ENCODE measurements at places on chromosomes 3 and 15.
A peak's percentile ranks its signal among the peaks of the same experiment; 100 is the strongest.

GRCh38 chr3:149971403-149972075 lies 844 bp upstream of the PFN2 start:
- DNase-seq: peak; percentile 29

DNA sequence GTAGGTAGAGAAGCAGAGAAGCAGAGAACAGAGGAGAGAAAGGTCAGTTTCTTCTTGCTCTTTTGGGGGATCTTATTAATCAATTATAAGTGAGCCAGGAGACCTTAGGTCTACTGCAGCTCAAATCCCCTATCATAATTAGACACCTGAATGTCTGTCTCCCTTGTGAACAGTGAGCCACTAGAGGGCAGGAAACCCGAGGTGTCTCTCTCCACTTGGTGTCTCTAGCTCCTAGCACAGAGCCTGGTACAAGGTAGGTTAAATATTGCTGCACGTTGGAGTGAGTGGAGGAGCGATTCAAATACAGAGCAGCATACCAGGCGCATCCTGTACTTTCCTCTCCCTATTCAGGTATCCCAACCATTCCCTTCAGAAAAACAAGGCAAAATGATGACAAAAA lies 2.0 kb upstream of the ST8SIA2 start:
- peak; percentile 4 for DNase-seq

DNA sequence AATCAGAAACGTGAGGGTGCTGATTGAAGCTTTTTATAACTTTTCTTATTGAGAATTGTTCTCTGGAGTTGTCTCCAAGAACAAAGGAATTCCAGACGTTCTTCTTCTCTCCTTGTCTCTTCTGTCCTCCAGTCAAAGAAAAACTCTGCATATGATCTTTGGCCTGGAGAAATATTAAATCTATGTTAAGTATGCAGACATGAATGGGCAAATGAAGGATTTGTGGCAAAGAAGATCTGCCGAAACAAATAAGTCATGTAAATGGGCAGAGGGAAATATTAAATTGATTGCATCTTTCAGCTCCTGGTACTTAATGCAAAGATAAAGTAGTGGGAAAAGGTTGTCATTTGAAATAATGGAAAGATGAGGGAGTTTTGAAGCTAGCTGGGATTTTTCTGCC lies 74.9 kb downstream of the IGF1R start:
- no peak for DNase-seq

DNA sequence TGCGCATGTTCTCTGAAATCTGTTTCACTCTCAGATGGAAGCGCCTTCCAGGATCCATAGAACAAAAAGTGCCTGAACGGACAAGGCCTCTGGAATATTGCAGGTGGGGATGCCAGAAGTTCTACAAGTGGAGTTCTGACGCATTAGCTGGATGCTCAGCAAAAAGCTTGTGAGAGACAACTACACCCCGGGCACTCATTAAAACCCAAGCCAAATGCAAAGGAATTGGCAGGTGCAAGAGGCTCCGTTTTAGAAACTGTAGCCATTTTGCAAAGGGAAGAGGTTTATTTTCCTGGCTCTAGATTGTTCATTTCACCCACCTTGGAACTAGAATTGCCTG lies 35.2 kb upstream of the SLC24A5 start:
- no peak for DNase-seq

DNA sequence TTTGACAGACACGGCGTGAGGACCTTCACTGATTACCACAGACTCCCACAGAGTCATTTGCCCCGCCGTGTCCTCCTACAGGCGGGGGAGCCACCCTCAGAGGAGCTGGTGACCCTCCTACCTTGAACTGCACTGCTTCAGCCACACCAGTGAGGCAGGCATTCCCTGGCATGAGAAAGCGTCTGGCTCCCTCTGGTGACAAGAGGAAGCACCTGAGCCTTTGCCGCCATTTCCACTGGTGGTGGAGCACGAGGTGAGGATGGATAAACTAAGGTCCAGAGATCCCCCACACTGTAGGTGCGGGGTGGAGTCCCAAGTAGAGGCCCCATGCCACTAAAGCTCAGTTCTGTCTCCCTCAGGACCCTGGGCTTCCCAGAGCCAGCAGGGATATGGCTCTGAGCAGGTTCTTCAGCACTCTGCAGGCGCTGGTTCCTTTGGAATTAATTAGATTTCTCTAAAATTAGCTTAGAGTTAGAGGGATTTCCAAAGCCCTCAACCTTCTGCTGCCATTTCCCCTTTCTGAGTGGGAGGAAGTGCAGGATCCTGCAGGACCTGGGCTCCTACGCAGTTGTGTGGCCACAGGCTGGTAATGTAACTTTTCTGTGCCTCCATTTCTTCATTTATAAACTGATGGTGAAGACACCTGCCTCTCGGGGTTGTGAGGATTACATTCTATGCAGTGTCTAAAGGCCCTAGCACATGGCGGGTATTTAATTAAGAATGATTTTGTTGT lies 224.0 kb downstream of the SLCO3A1 start:
- DNase-seq: peak; percentile 76

- no peak for DNase-seq
Measured at GRCh38 chr3:116339441-116340028, 105.8 kb downstream of the LSAMP start.

- DNase-seq: peak; percentile 68
Measured at GRCh38 chr15:35519541-35520149, 26.3 kb downstream of the DPH6 start.

DNA sequence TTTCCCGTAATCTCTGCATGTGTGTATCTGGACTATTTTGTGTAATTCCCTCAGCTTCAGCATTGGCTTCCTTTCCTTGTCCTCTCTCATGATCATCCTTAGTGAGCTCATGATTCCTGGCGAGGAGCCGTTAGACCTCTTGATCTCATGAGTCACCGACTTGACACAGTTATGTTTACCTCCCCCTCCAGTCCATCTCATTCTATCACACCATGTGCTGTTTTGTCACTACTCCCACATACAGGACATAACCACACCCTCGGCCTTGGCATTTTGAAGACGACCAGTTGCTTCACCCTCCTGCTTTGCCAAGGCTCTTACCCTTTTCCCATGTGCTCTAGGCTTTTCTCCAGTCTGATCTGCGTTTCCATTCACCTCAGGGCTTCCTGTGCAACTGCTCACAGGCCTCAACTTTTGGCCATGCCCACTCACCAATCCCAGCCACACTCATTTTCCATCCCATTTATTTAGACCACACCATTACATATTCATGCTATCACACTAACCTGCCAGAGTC lies 41.5 kb downstream of the CP start:
- peak; percentile 87 for DNase-seq

DNA sequence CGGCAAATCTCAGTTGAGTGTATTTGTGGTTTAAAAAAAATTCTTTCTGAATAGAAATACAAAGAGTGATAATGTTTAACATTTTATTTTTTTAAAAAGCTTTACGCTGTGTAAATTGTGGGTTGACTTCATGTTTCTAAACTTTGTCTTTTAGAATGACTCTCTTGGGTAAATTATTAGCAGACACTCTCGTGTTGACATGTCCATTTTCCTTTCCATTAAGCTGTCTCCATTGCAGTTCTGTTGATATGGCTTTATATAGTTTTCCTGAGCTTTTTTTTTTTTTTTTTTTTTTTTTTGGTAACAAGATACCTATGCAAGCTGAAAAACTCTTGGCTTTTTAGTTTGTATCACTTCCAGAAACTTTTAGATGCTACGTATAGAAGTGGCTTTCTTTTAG lies 92.6 kb downstream of the IGF1R start:
- DNase-seq: no peak

DNA sequence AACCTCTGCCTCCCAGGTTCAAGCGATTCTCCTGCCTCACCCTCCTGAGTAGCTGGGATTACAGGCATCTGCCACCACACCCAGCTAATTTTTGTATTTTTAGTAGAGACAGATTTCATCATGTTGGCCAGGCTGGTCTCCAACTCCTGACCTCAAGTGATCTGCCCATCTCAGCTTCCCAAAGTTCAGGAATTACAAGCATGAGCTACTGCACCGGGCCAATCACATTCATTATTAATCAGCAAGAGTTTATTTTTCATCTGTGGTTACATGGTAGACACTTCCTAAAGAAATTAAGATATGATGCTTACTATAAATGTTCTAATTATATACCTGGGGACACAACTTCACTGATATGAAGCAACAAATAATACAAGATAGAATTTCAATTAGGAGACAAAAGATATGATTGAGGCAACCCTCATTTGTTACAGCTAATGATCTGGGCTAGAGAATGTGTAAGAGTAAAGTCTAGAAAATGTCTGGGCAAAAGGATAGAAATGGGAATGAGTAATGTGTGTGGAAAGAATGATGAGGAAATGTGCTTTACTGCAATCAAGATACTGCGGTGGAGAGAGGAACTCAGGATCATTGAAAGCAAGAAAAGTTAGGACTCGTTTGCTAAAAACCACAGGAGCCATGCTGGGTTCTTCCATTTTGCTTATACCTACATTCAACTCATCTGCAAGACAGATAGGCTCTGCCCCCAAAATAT lies 366.8 kb downstream of the ZIC1 start:
- DNase-seq: no peak

DNA sequence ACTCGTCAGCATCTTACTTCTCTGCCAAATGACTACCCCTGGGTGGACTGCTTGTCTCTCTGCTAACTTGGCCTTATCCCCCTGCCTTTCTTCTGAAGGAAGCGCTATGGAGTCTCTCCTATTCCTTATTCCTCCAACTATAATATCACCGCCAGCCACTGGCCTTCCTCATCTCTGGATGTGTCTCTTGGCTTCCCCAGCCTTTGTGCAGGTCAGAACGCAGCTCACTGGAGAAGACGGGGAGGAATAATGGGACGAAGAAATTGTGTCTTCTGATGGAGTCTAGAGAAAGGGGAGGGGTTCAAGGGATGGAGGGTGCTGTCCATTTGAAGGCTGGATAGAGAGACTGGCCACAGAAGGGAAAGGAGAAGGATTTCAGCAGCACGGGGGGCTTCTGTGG lies 16.9 kb downstream of the ITGA11 start:
- DNase-seq: no peak

GRCh38 chr3:61691466-61691865 lies 130.1 kb downstream of the PTPRG start:
- DNase-seq: no peak

GRCh38 chr3:47365213-47366153 lies 15.3 kb upstream of the PTPN23 start:
- peak; percentile 39 for DNase-seq

DNA sequence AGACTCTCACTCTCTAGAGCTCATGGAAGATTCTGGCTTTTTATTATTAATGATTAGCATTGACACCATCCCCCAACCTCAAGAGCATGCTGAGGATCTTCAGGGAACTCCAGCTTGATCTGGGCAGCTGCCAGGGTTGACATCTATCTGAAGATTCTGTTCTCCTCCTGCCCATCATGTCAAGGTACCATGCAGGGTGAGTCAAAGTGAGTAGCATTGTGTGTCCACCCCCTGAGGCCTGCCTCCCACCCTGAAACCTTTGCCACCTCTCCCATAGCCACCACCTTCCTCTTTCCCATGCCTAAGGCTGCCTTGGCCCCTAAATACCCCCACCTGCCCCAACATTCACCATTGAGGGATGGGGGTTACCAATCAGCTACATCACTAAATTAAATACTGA lies 70.1 kb upstream of the SLCO3A1 start:
- no peak for DNase-seq

GRCh38 chr15:100918034-100918689 lies 995 bp upstream of the LRRK1 start:
- peak; percentile 92 for DNase-seq

- DNase-seq: no peak
Measured at GRCh38 chr3:24272875-24273274, 221.8 kb downstream of the THRB start.

DNA sequence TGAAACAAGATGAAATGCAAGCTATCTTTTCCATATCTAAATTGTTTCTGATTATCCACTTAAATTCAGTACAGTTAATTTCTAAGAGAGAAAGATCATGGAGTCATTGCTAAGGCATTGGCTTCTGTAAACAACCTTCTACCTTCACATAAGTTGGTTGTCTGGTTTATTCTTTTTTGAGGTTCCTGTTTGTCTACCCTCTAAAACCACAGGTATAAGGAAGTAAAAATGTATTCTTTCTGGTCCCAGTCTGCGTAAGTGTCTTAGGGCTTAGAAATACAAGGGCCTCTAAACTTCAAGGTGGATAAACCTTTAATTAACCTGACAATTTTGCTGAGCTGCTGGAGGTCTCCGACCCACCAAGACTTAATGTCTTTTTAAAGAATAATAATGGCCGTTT lies 3.6 kb upstream of the ATOSA start:
- DNase-seq: peak; percentile 9

DNA sequence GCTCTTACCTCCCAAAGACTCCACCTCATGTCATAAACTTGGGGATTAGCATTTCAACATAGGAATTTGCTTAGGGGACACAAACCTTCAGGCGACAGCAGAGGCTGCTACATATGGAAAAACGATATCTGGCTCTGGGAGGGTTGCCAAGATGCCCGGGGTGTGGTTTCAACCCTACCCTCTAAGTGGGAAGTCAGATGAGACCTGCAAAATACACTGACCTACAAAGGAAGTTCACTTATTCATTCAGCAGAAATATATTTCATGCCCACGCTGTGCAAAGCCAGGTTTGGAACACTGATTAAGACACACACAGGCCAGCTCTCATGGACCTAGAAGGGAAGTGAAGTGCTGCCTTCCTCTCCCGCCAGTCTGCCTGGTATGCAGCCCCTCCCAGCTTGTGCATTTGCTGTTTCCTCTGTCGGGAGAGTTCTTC lies 239.3 kb downstream of the FEZF2 start:
- no peak for DNase-seq

DNA sequence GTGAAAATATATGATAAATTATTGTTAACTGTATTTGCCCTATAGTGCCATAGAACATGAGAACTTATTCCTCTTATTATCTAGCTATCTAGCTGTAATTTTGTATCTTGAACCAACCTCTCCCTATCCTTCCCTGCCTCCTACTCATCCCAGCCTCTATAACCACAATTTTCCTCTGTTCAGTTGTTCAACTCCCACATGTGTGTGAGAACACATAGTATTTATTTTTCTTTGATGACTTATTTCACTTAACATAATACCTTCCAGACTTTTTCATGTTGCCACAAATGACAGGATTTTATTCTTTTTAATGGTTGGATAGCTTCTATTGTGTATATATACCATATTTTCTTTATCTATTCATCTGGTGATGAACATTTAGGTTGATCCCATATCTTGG lies 85.4 kb upstream of the SUCLG2 start:
- DNase-seq: no peak

All from suppressor macrophage treated with lipopolysaccharide for 1 hour (primary cell).